ENCODE measurements at places on chromosomes 7 and 10. TPM values are rescaled to one million over a fixed set of nuclear protein-coding genes. Genes with fewer than 3 reads are reported as not detected.

GRCh38 chr7:10973942-10974911, 555 bp downstream of the PHF14 start:
- DNase-seq: no peak

Gene PPIA
- total RNA-seq: 530 TPM

DNA sequence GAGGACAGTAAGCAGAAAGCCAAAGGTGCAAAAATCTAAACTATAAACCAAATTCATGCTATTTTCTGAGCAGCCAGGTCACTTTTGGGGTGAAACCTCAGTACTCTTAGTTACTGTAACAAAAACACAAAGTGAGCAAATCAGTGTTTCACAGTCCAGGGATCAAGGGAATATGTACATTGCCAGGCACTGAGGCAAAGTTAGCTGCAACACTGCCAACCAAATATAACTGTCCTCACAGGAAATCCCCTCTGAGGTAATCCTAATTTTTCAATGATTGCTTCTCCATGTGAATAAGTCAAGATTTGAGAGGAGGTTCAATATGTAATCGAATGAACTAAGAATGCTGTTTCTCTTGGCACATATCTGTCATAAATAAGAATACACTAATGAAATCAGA, 229.7 kb downstream of the TSPAN12 start:
- no peak for DNase-seq

GRCh38 chr7:133053321-133053891, 28.5 kb downstream of the CHCHD3 start:
- no peak for DNase-seq

Gene DOCK4
- 29.9 TPM for total RNA-seq

Gene AKR1E2
- total RNA-seq: 0.37 TPM

Gene C10orf105
- total RNA-seq: not detected

- DNase-seq: no peak
Measured at GRCh38 chr7:6078548-6078947, 47.4 kb downstream of the ANKRD61 start.

- no peak for DNase-seq
Measured at GRCh38 chr7:69714886-69715576, 116.8 kb downstream of the AUTS2 start.

DNA sequence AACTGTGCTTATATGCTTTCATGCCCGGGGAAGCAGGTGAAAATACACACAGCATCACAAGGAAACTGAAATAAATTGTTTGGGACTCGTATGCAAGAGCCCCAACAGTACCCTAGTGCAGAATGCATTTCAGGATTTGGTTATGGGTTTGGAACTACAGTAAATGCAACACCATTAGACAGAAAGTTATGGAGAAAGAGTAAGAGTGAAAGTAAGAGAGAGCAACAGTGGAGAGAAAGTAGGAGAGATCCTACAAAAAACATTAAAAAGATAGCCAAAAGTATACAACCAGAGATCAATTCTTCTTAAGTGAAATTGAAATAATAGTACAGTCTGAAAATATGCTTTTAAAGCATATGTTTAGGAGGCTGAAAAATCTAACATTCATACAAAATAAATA, 231.1 kb downstream of the TFEC start:
- no peak for DNase-seq

DNA sequence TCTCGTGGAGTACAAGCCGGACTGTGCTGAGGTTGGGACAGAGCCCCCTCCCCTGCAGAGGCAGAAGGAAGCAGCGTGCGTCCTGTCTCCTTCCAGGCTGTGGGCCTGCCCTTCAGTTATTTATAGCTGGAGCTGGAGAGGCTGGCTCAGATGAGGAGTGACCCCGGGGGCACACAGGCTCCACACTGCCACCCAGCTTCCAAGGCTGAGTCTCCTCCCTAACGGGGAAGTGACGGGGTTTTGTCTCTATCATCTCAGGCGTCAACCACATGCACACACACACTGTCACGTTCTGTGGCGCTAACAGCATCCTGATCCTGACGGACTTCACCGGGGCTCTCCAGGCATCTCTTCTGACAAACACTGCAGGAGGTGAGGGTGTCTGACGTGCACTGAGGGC, 25.4 kb downstream of the AMZ1 start:
- DNase-seq: no peak

DNA sequence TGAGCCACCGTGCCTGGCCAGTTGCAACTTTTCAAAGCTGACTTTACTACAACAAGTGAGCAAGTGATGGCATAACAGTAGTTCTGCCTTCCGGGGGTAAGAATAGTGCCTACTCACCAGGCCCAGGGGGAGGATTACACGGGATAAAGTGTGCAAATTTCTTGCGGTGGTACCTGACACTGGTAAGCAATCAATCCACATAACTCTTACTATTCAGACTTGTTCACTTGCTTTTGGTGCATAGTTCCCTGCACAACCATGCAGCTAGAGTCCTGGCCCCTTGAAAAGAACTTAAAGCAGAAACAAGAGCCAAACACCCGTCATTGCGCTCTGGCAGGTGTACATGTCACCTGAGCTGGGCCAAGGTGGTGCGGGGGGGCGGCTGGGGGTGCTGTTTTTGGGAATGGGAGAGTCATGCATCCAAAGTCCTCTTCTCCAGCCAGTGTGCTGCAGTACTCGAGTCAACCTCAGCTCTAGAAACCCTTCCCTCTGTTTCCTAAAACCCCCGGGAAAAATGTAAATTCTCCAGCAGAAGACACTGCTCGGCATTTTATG, 5.4 kb upstream of the COBL start:
- no peak for DNase-seq

DNA sequence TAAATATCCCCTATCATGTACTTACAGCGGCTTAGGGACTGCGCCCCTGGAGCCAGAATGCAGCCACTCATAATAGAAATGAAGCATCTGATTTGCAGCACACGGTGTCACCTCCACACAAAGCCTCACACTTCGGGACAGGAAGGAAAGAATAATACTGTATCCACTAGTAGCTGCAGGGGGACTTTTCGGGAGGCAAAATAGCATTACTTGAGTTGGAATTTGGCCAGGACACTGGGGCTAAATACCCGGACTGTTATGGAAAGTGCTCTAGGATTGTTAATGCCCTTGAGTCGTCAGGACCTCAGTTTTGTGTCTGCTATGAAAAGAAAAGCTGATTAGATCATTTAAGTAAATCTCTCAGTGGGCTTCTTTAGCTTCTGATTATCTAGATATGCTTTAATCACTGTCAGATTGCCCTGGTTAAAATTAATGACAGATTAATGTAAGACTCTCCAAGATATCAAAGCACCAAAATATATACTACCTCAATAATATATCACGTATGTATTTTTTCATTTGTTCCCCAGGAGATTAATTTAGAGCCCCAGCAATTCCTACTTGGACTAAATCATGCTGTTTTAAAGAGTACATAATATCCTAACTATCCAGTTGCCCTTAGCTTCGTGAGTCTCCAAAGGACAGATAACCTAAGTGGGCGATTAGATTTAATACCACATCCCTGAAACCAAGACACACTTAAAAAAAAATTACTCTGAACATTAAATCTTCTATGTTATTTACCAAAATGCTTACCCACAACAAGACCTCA, 173.0 kb upstream of the NEBL start:
- DNase-seq: no peak

GRCh38 chr7:78558566-78558965, 760.0 kb downstream of the PHTF2 start:
- no peak for DNase-seq

- DNase-seq: no peak
Measured at GRCh38 chr7:108452707-108453106, 3.5 kb downstream of the NRCAM start.

DNA sequence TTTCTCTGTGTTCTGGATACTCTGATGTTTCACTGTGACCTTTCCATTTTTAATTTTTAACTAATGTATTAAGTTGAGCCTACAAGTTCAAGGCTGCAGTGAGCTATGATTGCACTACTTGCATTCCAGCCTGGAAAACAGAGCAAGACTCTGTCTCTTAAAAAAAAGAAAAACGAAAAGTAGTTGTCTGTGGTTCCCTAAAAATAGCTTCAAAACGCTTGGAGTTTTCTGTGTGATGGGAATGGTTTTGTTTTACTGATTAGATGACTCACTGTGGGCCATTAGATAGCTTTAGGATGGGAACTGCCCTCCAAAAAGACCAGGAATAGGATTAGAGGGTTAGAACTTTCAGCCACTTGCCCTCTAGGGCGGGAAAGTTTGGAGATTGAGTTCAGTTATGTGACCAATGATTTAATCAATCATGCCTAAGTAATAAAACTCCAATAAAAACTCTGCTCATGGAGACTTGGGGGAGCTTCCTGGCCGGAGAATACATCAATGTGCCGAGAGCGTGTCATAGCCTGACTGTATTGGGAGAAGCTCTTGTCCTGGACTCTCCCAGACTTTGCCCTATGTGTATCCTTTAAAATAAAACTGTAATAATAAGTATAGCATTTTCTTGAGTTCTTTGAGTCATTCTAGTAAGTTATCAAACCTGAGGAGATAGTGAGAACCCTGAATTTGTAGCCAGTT, 147.1 kb downstream of the LYZL1 start:
- no peak for DNase-seq

Gene ZEB1
- total RNA-seq: 14.4 TPM

DNA sequence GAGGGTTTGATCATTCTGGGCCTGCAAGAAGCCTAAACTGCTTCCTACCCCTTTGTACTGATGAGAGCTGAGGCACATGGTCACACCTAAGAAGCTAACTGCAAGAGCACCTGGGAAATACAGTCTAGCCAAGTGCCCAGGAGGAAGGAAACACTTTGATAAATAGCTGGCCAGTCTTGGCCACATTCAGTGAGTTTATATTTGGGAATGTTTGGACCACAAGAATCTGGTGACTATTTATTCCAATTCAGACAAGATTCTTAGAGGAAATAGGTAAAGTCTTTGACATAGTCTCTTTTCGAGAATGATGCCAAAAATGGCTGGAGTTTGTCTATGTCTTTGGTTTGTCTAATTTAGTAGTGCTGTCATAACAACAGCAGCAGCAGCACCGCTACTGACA, 213.6 kb downstream of the KIF20B start:
- no peak for DNase-seq

Gene OR9A2
- total RNA-seq: not detected

Gene UNC5B
- 5.4 TPM for total RNA-seq

- peak; percentile 28 for DNase-seq
Measured at GRCh38 chr10:86962136-86962980, 4.0 kb downstream of the SNCG start.

Gene CYP3A4
- total RNA-seq: 1,608 TPM

Measured in right lobe of liver (tissue), 6 donors.